ENCODE measurements at places on chromosomes 4 and X. TPM values are rescaled to one million over a fixed set of nuclear protein-coding genes. Genes with fewer than 3 reads are reported as not detected.
A peak's percentile ranks its signal among the peaks of the same experiment; 100 is the strongest.

GRCh38 chr4:131526686-131527085, 1622.4 kb upstream of the PCDH10 start:
- no peak for DNase-seq
- no peaks in the 10 kb centered on the region for H3K4me1 ChIP-seq
- no peak overlapping the region for H3K27ac ChIP-seq
- no peaks in the 10 kb centered on the region for H3K36me3 ChIP-seq

DNA sequence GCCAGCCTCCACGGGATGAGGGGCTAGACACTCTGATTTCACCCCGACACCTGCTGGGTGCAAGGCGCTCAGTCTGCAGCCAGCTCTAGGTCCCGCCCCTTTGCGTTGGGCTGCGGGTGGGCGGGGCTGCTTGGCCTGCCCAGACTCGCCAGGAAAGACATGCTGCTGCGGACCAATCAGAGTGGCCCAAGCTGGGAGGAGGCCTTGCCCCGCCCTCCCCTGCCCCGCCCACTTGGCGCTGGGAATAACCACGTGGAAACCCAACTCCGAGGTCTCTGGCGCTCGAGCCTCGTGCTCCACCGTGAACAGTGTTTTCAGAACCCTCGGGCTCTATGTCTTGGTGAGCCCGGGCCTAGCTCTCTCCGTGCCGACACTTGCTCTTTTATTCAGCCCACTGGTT, 5.3 kb upstream of the VMA21 start:
- H3K27me3 ChIP-seq = no peaks in the 10 kb centered on the region
- H3K4me3 ChIP-seq = no peak overlapping the region
- no peaks in the 10 kb centered on the region for H3K36me3 ChIP-seq
- no peak for DNase-seq

- no peaks in the 10 kb centered on the region for H3K4me1 ChIP-seq
- H3K36me3 ChIP-seq = no peaks in the 10 kb centered on the region
- DNase-seq = no peak
- no peak overlapping the region for H3K4me3 ChIP-seq
- H3K27ac ChIP-seq = no peak overlapping the region
Measured at GRCh38 chrX:14956813-14957582, 83.8 kb downstream of the MOSPD2 start.

DNA sequence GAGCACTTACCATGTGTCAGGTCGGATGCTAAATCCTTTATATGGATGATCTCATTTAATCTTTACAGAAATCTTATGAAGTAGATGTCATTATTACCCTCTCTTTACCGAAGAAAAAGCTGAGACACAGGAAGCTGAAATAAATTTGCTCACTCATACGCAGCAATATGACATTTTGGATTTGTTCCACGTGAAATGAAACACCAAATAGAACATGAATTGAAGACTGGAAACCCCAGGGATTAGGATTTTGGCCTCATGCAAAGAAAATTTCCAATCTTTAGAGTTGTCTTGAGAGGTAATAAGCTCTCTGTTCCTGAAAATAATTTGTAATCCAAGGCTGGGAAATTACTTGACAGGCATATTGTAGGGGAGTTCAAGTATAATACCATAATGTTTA, 354.4 kb upstream of the CLNK start:
- H3K4me1 ChIP-seq = no peaks in the 10 kb centered on the region
- no peaks in the 10 kb centered on the region for H3K36me3 ChIP-seq
- H3K27ac ChIP-seq = no peak overlapping the region
- H3K4me3 ChIP-seq = no peak overlapping the region

DNA sequence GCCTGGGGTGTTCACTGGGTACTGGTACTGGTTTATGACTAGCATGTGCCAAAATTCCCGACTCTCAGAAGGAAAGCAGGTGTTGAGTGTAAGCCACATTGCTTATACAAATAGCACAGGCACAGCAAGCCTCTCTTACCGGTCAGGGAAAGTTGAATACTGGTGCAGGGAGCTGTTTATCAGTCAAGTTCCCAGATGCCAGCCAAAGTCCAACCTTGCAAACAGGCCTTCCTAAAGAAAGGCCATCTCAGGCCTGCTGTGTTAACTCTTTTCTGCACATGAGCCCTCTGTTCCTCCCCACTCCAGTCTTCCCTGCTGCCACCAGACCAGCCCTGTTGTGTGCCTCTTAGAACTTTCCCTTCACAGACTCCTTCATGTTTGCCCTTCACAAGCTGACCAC, 34.2 kb downstream of the PKD2 start:
- no peak overlapping the region for H3K4me3 ChIP-seq
- no peaks in the 10 kb centered on the region for H3K27me3 ChIP-seq
- H3K27ac ChIP-seq = no peak overlapping the region
- DNase-seq = no peak

GRCh38 chrX:134714633-134715110, 56.4 kb upstream of the PLAC1 start:
- no peak for DNase-seq
- H3K4me3 ChIP-seq = no peak overlapping the region
- H3K27ac ChIP-seq = no peak overlapping the region
- no peaks in the 10 kb centered on the region for H3K27me3 ChIP-seq
- peaks cover 6% of the 10 kb centered on the region for H3K4me1 ChIP-seq
- H3K36me3 ChIP-seq = no peaks in the 10 kb centered on the region

DNA sequence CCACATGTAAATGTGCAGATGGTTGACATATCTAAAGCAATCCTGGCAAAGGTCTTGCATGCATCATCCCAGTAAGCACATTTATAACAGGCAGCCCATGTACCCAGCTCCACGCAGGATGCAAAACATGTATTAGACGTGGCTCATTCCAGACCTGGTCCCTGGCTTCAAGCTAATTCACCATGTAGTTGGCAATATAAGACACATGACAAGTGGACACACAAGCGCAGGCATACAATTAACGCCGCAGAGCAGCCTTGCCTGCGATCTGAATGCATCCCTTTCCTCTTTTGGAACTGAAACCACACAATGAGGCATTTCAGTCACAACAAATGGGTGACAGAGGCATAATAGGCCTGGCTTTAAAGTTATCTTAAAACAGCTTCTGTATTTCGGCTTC, 114.5 kb upstream of the TRIM2 start:
- no peaks in the 10 kb centered on the region for H3K36me3 ChIP-seq
- no peak overlapping the region for H3K4me3 ChIP-seq
- no peak overlapping the region for H3K27ac ChIP-seq

Gene CT45A1
- not detected for total RNA-seq

- no peak for DNase-seq
- H3K36me3 ChIP-seq = no peaks in the 10 kb centered on the region
- H3K4me1 ChIP-seq = no peaks in the 10 kb centered on the region
- no peak overlapping the region for H3K27ac ChIP-seq
- no peak overlapping the region for H3K4me3 ChIP-seq
- no peaks in the 10 kb centered on the region for H3K27me3 ChIP-seq
Measured at GRCh38 chr4:111641813-111642579, 503.3 kb upstream of the FAM241A start.

GRCh38 chr4:8775751-8776355, 95.8 kb downstream of the HMX1 start:
- H3K27me3 ChIP-seq = no peaks in the 10 kb centered on the region
- DNase-seq = no peak
- no peak overlapping the region for H3K27ac ChIP-seq
- no peaks in the 10 kb centered on the region for H3K4me1 ChIP-seq

GRCh38 chr4:116847616-116848015, 237.8 kb downstream of the TRAM1L1 start:
- H3K27ac ChIP-seq = no peak overlapping the region
- DNase-seq = no peak
- no peaks in the 10 kb centered on the region for H3K4me1 ChIP-seq
- no peaks in the 10 kb centered on the region for H3K36me3 ChIP-seq
- no peak overlapping the region for H3K4me3 ChIP-seq
- no peaks in the 10 kb centered on the region for H3K27me3 ChIP-seq

Gene PDHA2
- not detected for total RNA-seq

DNA sequence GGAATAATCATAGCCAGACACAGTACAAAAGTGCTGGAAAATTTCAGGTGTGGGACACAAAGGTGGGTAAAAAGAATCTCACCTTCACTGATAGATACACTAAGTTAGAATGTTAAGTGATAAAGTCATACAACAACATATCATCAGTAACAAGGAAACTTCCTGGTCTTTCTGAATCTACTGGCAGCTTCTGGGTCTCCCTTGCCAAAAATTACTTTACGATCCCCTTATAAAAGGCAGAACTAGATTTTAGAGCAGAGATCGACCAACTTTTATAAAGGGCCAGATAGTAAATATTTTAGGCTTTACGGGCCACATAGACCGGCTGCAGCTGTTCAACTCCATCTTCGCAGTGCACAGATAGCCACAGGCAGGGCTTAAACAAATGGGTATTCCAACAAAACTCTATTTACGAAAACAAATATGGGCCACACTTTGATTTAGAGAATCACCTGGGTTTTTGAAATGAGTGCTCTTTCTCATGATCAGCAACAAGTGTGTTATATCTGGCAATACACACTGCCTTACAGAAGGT, 159.9 kb downstream of the AASDH start:
- H3K27me3 ChIP-seq = no peaks in the 10 kb centered on the region
- no peak overlapping the region for H3K27ac ChIP-seq
- no peaks in the 10 kb centered on the region for H3K4me1 ChIP-seq
- DNase-seq = no peak
- no peak overlapping the region for H3K4me3 ChIP-seq

Gene ANKRD37
- total RNA-seq = 5.9 TPM

Gene MAOB
- not detected for total RNA-seq

Gene ADH1C
- total RNA-seq = not detected

DNA sequence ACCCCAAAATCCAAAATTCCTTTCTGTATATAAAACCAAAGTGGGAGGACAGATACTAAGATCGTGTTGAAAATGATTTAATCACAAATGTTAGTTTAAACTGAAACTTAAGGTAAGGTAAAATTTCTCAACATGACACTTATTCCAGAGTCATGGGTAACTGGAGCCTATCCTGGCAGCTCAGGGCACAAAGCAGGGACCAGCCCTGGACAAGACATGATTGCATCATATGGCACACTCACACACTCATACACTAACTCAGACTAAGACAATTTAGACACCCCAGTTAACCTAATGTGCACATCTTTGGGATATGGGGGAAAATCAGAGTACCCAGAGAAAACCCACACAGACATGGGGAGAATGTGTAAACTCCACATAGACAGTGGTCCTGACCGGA, 244.1 kb upstream of the TEX13A start:
- DNase-seq = no peak
- no peak overlapping the region for H3K27ac ChIP-seq
- no peaks in the 10 kb centered on the region for H3K27me3 ChIP-seq
- no peak overlapping the region for H3K4me3 ChIP-seq

- no peak overlapping the region for H3K4me3 ChIP-seq
- H3K36me3 ChIP-seq = no peaks in the 10 kb centered on the region
- H3K4me1 ChIP-seq = peaks cover 10% of the 10 kb centered on the region
- H3K27me3 ChIP-seq = peaks cover 4% of the 10 kb centered on the region
Measured at GRCh38 chrX:129655547-129656249, 942 bp upstream of the APLN start.

- no peaks in the 10 kb centered on the region for H3K27me3 ChIP-seq
- H3K36me3 ChIP-seq = no peaks in the 10 kb centered on the region
- H3K27ac ChIP-seq = no peak overlapping the region
- peak; percentile 30 for DNase-seq
Measured at GRCh38 chrX:69093960-69094871, 71.0 kb downstream of the PJA1 start.

GRCh38 chr4:87068583-87069021, 133.8 kb downstream of the AFF1 start:
- no peak overlapping the region for H3K27ac ChIP-seq
- H3K27me3 ChIP-seq = no peaks in the 10 kb centered on the region
- no peak overlapping the region for H3K4me3 ChIP-seq
- DNase-seq = no peak

Gene CPE
- total RNA-seq = not detected

Gene HSFX2
- total RNA-seq = not detected

Gene KLB
- not detected for total RNA-seq

GRCh38 chr4:170011921-170012628, 14.1 kb downstream of the MFAP3L start:
- H3K27me3 ChIP-seq = no peaks in the 10 kb centered on the region
- H3K36me3 ChIP-seq = no peaks in the 10 kb centered on the region
- DNase-seq = no peak
- H3K4me1 ChIP-seq = no peaks in the 10 kb centered on the region
- no peak overlapping the region for H3K4me3 ChIP-seq
- no peak overlapping the region for H3K27ac ChIP-seq

Gene RASL11B
- total RNA-seq = not detected

Gene RAB9A
- 22.7 TPM for total RNA-seq

Gene GRPR
- total RNA-seq = 0.23 TPM

- H3K4me1 ChIP-seq = peaks cover 13% of the 10 kb centered on the region
- H3K4me3 ChIP-seq = no peak overlapping the region
- H3K27ac ChIP-seq = peak overlapping the region; percentile 2
- H3K27me3 ChIP-seq = no peaks in the 10 kb centered on the region
- peaks cover 4% of the 10 kb centered on the region for H3K36me3 ChIP-seq
Measured at GRCh38 chrX:155056471-155056870, 14.5 kb downstream of the CMC4 start.

Gene METAP1
- total RNA-seq = 36.4 TPM

GRCh38 chrX:94400488-94400887, 726.5 kb downstream of the FAM133A start:
- H3K4me3 ChIP-seq = no peak overlapping the region
- H3K4me1 ChIP-seq = no peaks in the 10 kb centered on the region
- H3K27me3 ChIP-seq = no peaks in the 10 kb centered on the region
- H3K27ac ChIP-seq = no peak overlapping the region
- no peak for DNase-seq

- no peak for DNase-seq
- H3K36me3 ChIP-seq = no peaks in the 10 kb centered on the region
- no peaks in the 10 kb centered on the region for H3K4me1 ChIP-seq
- H3K27me3 ChIP-seq = peaks cover 4% of the 10 kb centered on the region
Measured at GRCh38 chr4:82591592-82591991, 29.8 kb upstream of the TMEM150C start.

- no peaks in the 10 kb centered on the region for H3K27me3 ChIP-seq
- DNase-seq = peak; percentile 76
- no peaks in the 10 kb centered on the region for H3K36me3 ChIP-seq
- H3K4me1 ChIP-seq = peaks cover 44% of the 10 kb centered on the region
Measured at GRCh38 chrX:38805432-38806389, 4.5 kb downstream of the MID1IP1 start.

- no peak overlapping the region for H3K27ac ChIP-seq
- peaks cover 65% of the 10 kb centered on the region for H3K36me3 ChIP-seq
- no peak overlapping the region for H3K4me3 ChIP-seq
Measured at GRCh38 chr4:2691313-2691712, 64.8 kb downstream of the TNIP2 start.

Gene CFI
- not detected for total RNA-seq

Gene ADH1B
- total RNA-seq = not detected

- no peak overlapping the region for H3K4me3 ChIP-seq
- no peak for DNase-seq
- no peaks in the 10 kb centered on the region for H3K36me3 ChIP-seq
- no peaks in the 10 kb centered on the region for H3K4me1 ChIP-seq
- no peak overlapping the region for H3K27ac ChIP-seq
Measured at GRCh38 chr4:56671860-56672259, 9.2 kb downstream of the HOPX start.

All from CD4-positive, alpha-beta memory T cell (primary cell).